ENCODE measurements at places on chromosomes 2 and 18.
A peak's percentile ranks its signal among the peaks of the same experiment; 100 is the strongest.

GRCh38 chr18:32284284-32284683 lies 94.4 kb downstream of the MEP1B start:
- DNase-seq, result no peak

DNA sequence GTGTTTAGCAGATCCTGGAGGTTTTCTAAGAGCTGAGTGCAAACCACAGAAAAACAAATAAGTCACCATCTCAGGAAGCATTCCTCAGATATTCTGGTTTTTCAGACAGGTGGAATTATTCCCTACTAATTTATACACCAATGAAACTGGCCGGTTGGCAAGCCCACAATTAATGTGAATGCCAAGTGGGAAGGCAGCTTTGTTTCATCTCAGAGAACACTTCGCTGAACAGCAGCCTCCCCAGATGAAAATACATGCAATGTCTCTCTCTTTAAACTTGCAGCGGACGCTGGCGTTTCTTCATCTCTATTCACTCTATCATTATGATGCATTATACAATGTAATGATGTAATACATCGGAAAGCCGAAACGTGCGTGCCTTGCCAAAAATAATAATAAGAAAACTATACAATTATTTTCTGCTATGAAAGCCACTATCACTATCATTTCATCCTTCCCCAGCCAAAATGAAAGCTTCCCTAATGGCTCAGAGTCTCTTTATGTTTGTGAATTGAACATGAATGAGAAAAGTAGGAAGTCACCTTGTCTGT lies 649.4 kb downstream of the BCL11A start:
- no peak for DNase-seq

DNA sequence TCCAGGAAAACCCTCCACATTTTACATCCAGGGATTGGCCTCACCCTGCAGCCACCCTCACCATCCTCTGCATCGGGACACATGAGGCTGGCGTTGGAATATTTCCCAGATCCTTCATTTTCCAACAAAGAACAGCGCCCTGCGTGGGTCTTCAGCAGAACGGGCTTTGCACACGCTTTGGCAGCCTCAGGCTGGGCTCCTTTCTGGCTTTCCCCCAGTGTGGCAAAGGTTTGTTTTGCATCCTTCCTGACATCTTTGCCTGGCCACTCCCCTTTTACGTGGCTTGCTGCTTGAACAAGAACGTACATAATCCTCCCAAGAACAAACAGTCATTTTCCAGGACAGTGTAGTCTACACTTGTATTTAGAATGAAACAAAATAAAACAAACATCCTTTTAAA lies 25.6 kb upstream of the GREB1 start:
- DNase-seq, result no peak

DNA sequence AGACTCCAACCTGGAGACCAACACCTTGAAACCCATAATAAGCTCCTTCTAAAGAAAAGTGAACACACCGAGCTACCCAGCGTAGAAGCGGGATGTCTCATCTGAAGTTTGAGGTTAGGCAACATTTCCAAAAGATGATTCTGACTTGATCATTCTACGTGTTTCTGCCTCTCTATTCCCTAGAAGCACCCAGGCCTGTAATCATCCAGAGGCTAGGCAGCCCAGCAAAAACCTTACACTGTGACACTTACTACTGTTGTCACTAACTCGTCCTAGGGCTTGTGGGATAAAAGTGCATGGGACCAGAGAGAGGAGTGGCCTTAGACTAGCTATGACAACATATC lies 1.4 kb downstream of the ZBTB14 start:
- DNase-seq, result no peak

DNA sequence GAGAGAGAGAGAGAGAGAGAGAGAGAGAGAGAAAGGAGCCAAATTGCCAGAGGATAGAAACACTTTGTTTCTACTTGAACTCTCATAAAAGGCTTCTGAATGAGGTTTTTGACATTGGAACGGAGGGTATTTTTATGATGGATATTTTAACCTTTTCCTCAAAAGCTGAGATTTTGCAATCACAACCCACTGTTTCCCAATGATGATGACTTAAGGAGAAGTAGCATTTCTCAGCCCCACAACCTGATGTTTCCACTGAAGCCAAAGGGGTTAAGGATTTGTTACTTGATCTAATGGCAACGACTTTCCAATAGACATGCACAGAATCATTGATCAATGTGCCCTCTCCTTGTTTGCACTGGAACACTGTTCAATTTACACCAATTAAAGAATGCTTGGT lies 67.1 kb upstream of the POU3F3 start:
- DNase-seq, result no peak

DNA sequence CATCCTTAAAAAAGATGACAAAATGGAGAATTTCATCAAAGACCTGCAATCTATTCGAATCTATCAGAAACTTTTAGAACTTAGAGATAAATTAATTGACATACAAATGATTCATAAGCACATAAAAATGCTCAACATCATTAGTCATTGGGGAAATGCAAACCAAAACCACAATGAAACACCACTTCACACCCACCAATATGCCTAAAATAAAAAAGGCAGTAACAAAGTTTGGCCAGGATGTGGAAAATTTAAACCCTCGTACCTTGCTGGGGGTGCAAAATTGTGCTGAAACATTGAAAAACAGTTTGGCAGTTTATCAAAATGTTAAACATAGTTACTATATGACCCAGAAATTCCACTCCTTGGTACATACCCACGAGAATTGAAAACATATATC lies 11.5 kb upstream of the EIF2AK3 start:
- DNase-seq, result no peak

- DNase-seq, result peak; percentile 79
Measured at GRCh38 chr2:223465793-223466192, 136.4 kb downstream of the SCG2 start.

DNA sequence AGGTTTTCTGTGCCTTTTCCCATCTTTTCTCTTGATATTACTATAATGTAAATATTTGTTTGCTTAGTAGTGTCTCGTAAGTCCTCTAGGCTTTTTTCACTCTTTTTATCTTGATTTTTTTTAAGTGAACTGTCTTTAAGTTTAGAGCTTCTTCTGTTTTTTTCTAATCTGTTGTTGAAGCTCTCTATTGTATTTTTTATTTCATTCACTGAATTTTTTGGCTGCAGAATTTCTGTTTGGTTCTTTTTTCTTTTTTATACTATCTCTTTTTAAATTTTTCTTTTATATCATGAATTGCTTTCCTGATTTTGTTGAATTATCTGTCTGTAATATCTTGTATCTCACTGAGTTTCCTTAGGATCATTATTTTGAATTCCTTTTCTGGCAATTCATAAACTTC lies 331.8 kb upstream of the RBMS1 start:
- no peak for DNase-seq

DNA sequence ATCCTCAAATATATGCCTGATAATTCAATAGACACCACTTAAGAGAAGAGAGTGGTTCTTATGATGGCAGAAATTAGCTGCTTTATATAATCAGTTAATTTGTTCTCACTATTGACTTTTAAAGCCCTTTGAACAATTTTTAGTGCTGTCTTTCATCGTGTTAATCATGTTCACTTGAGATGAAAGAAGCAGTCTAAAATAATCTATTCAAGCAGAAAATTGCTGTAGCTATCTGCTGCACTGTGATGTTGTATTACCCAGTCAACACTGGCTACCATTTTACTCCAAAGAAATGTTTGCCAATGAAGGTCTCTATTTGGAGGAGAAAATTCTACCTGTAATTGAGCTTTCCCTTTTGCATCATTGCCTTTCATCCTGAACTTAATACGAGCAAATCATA lies 459.8 kb upstream of the FSIP2 start:
- DNase-seq, result no peak

DNA sequence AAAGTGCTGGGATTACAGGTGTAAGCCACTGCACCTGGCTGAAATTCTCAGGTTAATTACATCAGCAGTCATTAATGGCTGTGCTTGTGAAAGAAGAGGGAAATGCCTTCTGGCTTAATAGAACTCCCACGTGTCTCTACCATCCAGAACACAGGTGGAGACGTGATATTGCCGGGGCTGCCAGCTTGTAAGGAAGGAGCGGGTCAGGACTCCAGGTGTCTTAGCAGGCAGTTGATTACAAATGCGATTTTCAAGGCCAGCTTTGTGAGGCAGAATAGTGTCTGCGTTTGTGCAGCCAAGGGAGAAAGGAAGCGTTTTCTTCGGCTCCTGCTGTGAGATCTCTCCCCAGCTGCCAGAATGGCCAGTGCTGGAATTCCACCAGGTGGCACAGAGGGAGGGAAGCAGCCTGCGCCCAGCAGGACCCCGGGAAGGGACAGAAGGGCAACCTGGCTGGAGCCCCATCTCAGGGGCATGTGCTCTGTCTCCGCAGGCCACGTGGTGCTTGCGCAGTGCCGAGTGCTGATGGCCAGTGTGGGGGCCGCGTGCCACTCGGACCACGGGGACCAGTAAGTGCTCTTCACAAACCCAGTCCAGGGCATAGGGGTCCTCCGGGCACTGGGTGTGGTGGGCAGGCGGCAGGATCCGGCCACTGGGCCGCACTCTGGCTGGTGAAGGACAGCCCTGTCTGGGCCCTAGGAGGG lies 3.7 kb upstream of the ESPNL start:
- DNase-seq, result no peak

GRCh38 chr2:113370478-113371091 lies 66.9 kb upstream of the ZNG1B start:
- peak; percentile 43 for DNase-seq

GRCh38 chr2:197263077-197263476 lies 47.5 kb downstream of the ANKRD44 start:
- no peak for DNase-seq

DNA sequence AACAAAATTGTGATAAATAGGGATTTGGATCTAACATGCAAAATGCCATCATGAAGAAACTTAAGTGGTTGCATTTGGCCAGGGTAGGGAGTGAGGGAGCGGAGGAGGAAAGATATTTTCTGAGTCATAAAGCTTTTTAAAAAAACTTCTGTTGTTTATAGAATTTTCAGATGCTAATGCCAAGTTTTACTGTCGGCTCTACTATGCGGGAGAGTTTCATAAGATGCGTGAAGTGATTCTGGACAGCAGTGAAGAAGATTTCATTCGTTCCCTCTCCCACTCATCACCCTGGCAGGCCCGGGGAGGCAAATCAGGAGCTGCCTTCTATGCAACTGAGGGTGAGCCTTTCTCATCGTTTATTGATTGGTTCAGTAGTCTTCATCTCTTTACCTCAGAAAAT lies 56.0 kb upstream of the PTH2R start:
- peak; percentile 53 for DNase-seq

DNA sequence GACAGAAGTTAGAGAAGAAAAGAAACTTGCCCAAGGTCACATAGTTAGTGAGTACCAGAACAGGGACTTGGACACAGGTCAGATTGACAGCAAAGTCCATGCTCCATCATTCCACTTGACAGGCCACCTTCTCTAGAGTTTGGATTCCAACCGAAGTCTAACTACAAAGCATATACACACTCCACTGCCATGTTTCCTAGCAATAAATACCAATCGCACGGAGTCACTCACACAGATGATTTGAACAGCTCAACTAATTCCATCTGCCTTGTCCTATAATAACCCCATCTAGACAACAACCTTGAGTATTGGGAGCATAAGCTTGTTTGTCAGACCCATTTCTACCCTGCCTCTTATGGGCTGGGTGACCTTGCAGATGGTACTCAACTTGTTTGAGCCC lies 334.6 kb upstream of the MGAT5 start:
- no peak for DNase-seq

DNA sequence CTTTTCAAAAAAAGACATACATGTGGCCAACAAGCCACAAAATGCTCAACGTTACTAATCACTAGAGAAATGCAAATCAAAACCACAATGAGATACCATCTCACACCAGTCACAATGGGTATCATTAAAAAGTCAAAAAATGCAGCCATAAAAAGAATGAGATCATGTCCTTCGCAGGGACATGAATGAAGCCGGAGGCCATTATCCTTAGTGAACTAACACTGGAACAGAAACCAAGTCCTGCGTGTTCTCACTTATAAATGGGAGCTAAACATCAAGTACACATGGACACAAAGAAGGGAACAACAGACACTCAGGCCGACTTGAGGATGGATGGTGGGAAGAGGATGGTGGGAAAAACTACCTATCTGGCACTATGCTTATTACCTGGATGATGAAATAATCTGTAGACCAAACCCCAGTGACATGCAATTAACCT lies 17.8 kb upstream of the ATL2 start:
- no peak for DNase-seq

- no peak for DNase-seq
Measured at GRCh38 chr2:152506843-152507242, 171.9 kb downstream of the FMNL2 start.

DNA sequence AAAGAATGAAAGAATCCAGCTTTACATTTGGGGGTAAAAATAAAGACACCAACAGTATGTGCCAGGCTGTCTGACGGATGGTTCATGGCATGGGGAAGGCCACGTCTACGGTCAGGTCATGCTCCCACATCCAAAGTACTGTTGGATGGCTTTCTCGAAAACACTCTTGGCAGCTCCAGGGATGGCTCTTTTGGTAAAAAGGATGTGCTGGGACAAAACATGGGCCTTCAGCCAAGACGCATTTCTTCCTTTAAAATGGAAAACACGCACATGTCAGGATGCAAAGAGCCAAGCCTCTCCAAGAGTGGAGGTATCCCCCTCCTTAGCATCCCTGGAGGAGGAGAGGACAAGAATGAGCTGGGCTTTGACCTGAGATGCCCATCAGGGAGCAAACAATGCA lies 376.5 kb upstream of the KLHL29 start:
- DNase-seq, result no peak

- DNase-seq, result no peak
Measured at GRCh38 chr2:39150890-39151497, 30.1 kb upstream of the SOS1 start.

DNA sequence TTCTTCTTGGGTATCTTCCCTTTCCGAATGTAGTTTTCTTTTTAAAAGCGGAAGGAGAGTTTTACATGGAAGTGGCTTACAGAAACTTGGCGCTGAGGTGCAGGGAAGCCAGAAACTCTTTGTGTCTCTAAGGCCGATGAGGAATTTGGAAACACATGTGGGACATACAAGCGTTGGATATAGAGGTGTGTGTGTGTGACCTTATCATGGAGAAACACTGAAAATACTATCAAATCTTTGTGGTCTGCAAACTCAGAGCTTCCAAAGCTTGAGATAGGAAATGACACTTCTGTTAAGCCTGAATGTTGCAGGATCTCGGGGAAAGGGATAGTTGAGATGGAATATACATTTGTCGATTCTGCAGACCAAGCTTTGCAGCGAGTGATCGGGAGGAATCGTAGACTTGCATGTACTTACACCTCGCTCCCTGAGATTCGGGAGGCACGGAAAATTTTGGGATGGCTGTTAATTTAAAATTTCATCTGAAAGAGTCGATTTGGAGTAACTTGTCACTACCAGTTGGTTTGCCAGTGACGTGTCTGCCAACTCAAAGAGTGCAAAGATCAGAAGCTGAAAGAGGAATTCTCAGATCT lies 1.0 kb downstream of the NAB1 start:
- DNase-seq, result no peak

- DNase-seq, result no peak
Measured at GRCh38 chr2:190344276-190344827, 963 bp downstream of the INPP1 start.
